ENCODE measurements at places on chromosomes 12 and 14.
A peak's percentile ranks its signal among the peaks of the same experiment; 100 is the strongest.

DNA sequence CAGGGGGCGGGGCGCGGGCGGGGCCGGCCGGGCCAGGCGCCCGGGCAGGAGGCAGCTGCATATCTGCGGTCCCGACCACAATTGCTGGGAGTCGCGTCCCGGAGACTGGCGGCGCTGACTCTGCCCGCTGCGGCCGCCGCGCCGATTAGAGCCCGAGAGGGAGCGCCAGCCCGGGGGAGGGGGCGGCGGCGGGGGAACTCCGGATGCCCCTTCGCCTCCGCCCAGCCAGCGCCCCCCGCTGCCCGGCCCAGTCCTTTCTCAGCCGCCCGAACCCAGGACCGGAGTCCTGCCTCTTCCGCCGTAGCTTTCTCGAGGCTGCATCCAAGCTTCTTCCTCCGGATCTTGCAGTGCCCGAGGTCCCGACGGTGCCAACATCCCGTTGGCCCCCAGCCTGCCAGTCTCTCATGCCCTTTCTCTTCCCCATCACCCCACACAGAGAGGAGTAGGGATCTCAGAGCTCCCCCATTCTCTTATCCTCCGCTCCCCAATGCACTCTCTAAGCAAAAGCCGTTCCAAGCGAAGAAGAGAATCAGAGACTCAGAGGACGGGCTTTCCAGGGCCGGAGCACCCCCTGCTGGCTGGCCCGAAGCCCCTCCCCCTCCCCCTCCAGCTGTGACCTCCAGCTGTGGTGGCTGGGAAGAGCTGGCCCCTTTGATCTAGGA is 8.8 kb upstream of the SP7 start:
- DNase-seq, result peak; percentile 73

DNA sequence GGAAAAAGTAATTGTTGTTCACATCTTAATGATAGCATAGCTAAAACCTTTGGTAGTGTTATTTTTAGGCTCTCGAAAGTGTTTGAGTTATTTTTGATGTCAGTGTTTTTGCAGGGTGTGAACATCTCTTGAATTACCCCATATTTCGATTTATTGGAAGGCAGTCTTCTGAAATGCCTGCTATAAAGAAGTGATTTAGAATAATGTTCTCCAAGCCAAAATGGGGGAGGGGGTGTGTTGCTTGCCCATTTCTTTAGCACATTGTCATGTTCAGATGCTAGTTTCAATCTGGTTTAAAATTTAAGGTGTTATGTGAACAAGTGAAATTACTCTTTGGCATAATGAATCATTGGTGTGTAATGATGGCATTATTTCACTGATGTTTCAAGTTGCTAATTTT is 110.6 kb downstream of the SYNE2 start:
- DNase-seq, result no peak

- DNase-seq, result no peak
Measured at GRCh38 chr12:55362675-55363074, at the start of gene OR6C75. OR6C75 (plus strand) TSS chr12:55362975; CDS start chr12:55365111, 2,136 bp downstream.

GRCh38 chr14:65043893-65044595 is 57.3 kb downstream of the FNTB start:
- DNase-seq, result no peak

DNA sequence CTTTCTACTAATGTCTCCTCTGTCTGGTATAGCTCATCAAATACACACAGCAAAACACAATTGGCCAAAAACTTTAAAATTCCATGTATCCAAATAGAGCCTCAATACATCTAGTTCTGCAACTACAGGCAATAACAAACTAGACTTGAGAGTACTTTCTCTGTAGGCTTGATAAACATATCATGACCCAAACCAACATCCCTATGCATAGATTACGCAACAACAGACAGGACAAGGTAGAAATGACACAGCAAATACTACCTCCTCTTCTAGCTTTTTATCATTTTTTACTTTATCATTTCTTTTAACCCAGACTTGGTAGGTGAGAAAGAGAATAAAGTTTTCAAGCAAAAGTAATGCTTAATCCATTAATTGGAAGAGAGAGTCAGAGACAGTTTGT is 41.8 kb downstream of the EML5 start:
- no peak for DNase-seq

GRCh38 chr14:99732436-99733210 is 48.5 kb downstream of the CYP46A1 start:
- DNase-seq, result peak; percentile 7

DNA sequence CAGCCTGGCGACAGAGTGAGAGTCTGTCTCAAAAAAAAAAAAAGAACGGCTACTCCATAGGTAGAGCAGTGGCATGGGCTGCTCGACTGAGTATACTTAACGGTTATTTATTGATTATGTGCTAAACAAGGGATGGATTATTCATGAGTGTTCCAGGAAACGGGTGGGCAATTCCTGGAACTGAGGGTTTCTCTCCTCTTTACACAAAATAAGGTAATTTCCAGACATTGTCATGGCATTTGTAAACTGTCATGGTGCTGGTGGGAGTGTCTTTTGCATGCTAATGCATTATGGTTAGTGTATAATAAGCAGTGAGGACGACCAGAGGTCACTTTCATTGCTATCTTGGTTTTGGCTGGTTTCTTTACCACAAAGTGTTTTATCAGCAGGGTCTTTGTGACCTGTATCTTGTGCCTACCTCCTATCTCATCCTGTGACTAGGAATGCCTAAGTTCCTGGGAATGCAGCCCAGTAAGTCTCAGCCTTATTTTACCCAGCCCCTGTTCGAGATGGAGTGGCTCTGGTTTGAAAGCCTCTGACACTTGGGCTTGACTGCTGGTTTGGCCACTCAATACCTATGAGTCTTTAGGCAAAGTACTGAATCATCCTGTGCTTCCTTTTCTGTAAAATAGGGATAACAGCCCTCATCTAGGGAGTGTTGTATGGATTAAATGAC is 3.2 kb downstream of the DGLUCY start:
- no peak for DNase-seq

GRCh38 chr14:33362934-33363333 is 424.3 kb downstream of the NPAS3 start:
- no peak for DNase-seq

- no peak for DNase-seq
Measured at GRCh38 chr12:116538076-116538591, 21.0 kb upstream of the MAP1LC3B2 start.

- DNase-seq, result no peak
Measured at GRCh38 chr12:49673446-49674317, 33.5 kb downstream of the FMNL3 start.

- no peak for DNase-seq
Measured at GRCh38 chr12:25958428-25959070, at the start of gene RASSF8. RASSF8 (plus strand) TSS chr12:25958682; CDS start chr12:26055344, 96,662 bp downstream.

- DNase-seq, result no peak
Measured at GRCh38 chr12:46659032-46659650, 166.7 kb downstream of the SLC38A4 start.

DNA sequence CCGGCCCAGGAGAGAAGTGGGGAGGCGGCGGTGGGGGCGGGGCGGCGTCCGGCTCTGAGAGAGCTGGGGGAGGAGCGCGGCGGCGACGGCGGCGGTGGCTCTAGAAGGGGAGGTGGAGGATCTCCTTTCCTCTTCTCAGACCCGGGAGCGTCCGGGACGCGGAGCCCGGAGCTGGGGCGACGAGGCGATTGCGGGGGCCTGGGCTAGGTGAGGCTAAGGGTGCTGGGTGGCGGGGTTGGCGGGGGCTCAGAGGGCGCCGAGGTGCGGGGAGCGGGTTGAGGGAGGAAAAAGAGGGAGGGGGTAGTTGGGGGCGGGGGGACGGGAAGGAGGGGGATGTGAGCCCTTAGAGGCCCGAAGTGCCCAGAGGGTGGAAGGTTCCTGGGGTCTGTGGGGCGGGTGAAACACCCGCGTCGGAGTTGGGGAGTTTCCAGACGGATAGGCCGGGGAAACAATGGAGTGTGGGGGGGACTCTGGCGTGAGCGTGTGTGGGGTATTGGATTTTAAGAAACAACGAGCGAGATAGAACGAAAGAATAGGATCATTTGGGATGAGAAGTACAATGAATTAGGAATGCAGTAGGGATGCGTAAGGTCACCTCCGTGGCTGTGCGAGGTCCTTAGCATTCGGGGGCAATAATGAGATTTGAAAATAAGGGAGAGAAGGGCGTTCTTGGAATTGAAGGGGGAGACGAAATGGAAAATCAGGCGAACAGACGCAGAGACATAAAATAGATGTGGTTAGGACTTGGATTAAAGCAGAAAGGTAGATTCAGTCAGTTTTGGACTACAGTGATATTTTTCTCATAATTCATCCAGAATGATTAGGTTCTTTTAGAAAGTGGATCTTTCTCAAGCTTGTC is at the start of gene SPATS2:
Gene SPATS2, plus strand, starts transcription at position 82 of the 859 bp plus-strand sequence. CDS start 93,551 bp downstream, outside the sequence.
- DNase-seq, result no peak

- DNase-seq, result no peak
Measured at GRCh38 chr12:62898526-62898925, 36.4 kb downstream of the PPM1H start.

DNA sequence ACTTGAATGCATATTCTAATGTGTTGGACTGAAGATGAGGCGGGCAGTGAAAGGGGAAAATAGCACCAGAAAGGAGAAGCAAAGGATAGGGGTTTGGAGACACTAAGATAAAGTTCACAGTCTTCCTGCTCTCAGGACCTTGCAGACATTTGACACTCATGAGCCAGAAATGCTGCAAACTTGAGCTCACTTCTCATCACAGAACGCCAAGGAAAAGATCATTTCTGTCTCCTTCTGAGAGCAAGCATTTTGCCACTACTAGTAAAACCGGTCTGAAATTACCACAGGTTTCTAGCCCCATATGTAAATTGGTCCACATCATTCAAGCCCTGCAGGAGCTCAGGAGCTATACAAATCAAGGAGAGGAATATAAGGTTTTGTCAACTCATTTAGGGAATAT is 44.6 kb upstream of the ANO2 start:
- no peak for DNase-seq

DNA sequence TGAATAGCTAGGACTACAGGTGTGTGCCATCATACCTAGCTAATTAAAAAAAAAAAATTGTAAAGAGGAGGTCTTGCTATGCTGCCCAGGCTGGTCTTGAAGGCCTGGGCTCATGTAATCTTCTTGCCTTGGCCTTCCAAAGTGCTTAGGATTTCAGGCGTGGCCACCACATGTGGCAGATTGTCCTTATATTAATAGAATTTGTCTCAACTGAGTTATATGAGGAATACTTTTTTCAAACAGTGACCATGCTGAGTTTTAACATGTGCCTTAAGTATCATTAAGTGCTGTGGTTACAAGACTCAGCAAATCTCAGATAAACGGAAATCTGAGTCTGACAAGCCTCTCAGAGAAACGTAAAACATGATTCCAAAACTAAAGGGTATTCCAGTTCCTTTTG is 83.2 kb upstream of the FERMT2 start:
- DNase-seq, result no peak

- no peak for DNase-seq
Measured at GRCh38 chr12:52435659-52435999, 1.5 kb upstream of the KRT75 start.

DNA sequence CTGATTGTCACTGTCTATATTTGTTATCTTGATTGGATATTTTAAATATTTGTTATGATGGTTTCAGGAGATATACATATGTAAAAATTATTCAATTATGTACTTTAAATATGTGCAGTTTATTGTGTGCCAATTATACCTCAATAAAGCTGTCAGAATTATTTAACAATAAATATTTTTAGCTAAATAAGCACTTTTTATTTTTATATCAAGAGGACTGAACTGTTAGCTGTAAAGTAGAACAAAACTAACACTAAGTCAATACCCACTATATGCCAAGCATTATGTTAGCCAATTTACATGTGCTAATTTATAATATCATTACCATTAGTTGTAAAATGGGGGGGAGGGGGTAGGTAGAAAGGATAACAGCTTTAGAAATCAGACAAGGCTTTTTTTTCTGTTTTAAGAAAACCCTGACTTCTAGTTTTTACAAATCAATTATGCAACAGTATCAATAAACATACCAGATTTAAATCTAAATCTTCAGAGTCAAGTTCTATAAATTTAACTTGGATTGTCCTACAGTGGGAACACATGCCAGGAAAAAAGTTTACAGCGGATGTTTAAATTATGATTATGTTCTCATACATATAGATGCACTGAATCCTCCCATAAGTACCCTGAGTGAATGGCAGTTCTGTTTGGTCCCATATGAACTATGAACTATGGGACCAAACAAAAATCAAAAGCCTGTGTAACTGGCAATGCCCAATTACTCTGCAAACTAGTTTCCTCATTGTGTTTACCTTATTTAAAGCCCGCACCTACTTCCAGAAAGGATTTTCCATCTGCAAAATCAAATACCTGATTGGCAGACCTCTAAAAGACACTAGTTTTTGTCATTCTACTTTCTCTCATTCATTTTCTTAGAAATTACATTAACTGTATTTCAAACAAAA is 2.8 kb downstream of the RALGAPA1 start:
- no peak for DNase-seq

- no peak for DNase-seq
Measured at GRCh38 chr14:24361326-24361725, 6.7 kb upstream of the NFATC4 start.

GRCh38 chr12:90331262-90331661 is 622.6 kb upstream of the ATP2B1 start:
- no peak for DNase-seq

DNA sequence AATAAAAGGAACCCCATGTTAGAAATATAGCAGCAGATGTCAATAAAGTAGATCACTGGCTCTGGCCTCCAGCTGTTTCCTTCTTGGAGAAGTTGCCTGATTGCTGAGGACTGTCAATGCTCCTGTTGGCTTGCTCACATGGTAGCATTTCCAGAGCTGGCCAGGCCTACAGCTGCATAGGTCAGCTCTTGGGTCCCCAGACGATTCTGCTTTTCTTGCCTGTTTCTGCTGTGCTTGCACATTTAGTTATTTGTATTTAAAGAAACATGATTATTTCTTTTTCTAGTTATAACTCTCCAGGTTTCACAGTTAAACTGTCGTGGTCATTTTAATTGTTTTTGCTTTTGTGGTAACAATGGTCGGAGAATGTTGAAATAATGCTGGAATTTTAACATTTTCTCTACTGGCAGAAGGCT is 7.2 kb downstream of the NAV3 start:
- DNase-seq, result no peak

DNA sequence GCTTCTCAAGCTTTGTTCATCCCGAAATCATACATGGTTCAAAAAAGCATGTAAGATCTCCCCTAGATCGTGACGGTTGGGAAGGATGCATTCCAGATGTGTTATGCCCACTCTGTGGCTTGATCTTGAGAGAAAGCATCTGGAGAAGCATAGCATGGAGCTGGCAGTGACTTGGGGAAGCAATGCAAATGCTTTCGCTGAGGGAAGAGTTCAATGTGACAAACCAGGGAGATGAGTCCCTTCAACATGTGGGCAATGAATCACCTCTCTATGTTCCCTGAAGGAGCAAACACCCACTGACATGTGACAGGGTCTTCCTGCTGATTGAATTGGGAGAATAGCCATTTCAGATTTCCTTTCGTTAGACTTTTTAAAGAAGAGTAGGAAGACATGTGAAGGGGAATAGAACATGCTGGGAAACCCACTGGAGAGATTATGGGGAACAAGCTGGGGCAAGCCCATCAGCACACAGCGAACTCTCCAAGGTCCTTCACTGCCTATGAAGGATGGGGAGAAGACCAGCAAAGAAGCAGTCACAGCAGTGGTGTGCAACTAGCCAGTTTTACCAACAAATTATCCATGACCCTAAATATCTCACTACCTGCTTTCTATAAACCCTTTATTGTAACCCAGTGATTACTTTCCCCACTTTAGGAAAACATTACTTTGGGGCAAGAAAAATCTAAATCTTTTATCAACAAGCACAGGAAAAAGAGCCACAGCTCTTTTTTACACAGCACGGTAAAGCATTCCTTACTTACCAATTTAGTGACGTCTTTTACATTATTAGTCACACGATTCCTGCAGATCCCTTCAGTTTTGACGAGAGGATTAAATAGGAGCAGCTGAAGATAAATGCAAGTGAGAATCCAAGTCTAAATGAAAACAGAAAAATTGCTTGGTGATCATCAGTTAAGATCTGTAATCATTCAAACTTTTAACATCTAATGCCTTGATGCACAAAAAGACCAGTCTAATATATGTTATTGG is 35.0 kb downstream of the KITLG start:
- DNase-seq, result no peak

Data from activated naive CD4-positive, alpha-beta T cell treated with anti-CD3 and anti-CD28 coated beads, Interleukin-2, amount 50 U/mL, for 16 hours (primary cell).